Psoas muscle (tissue), 8 donors: ENCODE measurements at places on chromosomes 7 and 10. TPM values are rescaled to one million over a fixed set of nuclear protein-coding genes. Genes with fewer than 3 reads are reported as not detected.
A peak's percentile ranks its signal among the peaks of the same experiment; 100 is the strongest.

Gene PLAC9
- 9.5 TPM for polyA plus RNA-seq

Gene PKD2L1
- polyA plus RNA-seq: not detected

Gene SMNDC1
- polyA plus RNA-seq: 21.9 TPM

Gene ANXA8L1
- not detected for polyA plus RNA-seq

Gene SPRN
- polyA plus RNA-seq: 0.22 TPM

Gene LYZL1
- polyA plus RNA-seq: not detected

Gene WEE2
- not detected for polyA plus RNA-seq

Gene GIMAP8
- 4.4 TPM for polyA plus RNA-seq

Gene ANXA8
- polyA plus RNA-seq: 0.03 TPM

Gene RPEL1
- not detected for polyA plus RNA-seq

- DNase-seq: peak; percentile 32
Measured at GRCh38 chr7:74025730-74026129, 2.2 kb upstream of the ELN start.

- peak; percentile 66 for DNase-seq
Measured at GRCh38 chr10:11035301-11035991, 17.8 kb downstream of the CELF2 start.

GRCh38 chr10:35185260-35186034 is 58.8 kb downstream of the CREM start:
- no peak for DNase-seq

- DNase-seq: no peak
Measured at GRCh38 chr10:31090894-31091607, 59.4 kb upstream of the ZNF438 start.

- no peak for DNase-seq
Measured at GRCh38 chr7:17342756-17343155, 44.3 kb downstream of the AHR start.

DNA sequence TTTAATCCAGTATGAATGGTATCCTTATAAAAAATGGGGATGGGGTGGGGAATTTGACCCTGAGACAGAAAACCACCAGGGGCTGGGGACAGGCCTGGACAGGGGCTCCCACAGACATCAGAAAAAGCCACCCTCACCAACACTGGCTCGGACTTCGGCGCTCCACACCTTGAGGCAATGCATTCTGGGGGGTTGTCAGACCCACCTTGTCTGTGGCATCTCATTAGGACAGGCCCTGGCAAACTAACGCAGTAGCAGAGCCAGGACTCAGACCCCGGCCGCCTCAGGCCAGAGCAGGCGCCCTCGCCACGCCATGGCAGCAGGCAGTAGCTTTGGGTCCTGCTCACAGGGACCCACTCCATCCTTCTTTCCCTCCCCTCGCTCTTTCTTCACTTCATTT is 160.1 kb downstream of the CCDC3 start:
- DNase-seq: no peak

GRCh38 chr7:83413831-83414230 is 235.1 kb downstream of the SEMA3E start:
- DNase-seq: no peak

DNA sequence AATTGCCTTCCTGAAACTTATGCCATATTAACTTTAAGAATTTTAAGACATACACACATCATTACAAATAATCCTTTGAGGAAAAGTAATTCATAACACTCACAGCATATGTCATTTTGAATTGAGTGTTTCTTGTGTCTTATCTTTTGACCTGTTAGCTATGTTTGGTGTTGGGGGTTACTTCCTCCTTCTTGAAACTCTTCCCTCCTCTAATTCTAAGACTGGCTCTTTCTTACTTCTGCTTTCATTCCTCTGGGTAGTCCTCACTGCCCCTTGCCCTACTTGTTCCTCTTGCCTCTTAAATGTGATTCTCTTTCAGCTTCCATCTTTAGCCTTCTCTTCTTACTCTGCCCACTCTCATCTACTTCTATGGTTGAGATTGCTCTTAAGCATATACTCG is 28.3 kb upstream of the PIP4K2A start:
- no peak for DNase-seq

- no peak for DNase-seq
Measured at GRCh38 chr10:104122225-104123107, 495 bp downstream of the SFR1 start.

DNA sequence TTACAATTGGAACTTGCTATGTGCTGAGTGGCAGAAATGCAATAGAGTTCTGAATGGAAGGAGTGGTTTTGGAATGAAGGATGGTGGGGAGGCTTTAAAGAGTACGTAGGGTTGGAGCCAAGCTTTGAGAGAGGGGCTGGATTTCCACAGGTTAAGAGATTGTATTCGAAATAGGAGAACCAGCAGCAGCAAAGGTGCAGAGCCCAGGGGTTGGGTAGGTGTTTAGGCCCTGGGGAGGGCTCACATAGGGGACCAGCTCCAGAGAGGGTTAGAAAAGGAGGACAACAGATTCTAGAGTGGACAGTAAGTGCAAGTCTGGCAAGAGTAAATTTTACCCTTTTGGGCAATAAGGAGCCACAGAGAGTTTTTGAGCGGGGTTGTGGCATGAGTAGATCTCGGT is 297.2 kb downstream of the RPS24 start:
- DNase-seq: no peak

- no peak for DNase-seq
Measured at GRCh38 chr7:34452363-34452762, 205.7 kb upstream of the NPSR1 start.

DNA sequence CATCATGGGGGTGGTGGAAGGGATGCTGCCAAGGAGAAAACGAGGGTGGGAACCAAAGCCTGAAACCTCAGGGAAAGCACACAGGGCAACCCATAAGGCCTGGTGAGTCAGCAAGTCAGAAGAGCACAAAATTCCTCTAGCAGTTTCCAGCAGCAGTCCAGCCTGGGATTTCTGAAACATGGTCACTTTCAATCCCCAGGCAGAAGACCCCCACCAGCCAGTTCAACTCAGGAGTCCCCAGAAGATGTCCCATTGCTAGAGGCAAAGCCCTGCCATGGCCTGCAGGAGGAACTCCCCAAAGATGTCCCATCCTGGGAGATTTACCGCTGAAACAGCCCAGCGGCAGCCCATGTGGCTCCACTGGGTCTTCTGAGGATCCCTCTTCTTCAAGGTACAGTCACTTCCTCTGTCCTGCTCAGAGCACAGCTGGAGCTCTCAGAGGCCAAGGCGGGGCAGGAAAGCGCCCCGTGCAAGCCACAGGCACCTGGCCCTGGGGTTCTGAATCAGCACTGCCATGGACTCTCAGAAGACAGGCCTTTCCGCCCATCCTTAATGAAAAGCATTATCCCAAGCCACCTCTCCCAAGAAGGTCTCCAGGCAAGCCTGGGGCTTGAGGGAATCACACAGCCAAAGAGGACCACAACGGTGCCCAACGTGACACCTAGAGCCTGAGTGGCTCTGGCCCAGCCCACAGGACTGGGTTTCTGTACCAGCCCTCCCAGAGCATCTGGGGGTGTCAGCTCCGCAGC is 196.9 kb downstream of the GRID1 start:
- DNase-seq: no peak

- DNase-seq: no peak
Measured at GRCh38 chr7:17126413-17127268, 171.8 kb upstream of the AHR start.

DNA sequence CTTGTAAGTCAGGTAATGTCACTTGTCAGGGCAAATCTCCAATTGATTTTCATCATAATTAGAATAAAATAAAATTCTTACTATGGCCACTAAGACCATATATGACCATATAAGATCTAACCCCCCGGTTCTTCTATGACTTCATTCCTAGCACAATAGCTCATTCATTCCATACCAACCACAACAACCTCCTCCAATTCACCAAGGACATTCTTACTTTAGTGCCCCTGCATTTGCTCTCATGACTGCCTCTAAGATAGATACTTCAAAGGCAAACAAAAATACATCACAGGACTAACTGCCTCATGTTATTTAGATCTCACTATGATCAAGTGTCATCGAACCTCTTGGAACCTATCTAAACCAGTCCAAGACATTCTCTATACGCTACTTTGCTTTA is 90.8 kb downstream of the SNX13 start:
- no peak for DNase-seq

DNA sequence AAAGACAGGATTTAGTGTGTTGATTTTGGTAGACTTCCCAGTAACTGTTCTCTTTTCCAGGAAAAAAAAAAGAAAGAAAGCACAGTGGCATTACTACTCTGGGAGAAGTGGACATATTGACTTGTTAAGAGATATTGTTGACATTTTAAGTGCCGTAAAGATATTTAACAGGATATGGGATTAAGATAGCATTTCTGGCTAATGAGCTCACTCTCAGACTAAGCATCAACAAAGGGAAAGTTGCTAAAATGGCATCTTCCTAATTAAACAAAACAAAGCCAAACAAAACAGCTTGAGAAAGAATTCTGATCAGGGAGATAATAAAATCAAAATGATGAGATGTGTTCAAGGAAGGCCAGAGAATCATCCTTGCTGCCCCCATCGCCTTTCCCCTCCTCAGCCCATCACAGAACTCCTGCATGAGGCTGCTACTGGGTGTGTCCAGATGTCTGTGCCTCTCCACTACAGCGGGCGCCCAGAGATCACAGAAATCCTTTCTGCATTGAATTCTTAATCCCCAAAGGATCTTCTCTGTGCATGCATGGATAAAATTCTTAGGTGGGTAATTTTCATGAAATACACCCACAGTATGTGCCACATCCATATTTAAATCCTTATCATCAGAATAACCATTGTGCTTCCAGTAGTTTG is 270.5 kb downstream of the POU6F2 start:
- no peak for DNase-seq

- DNase-seq: peak; percentile 46
Measured at GRCh38 chr7:44615149-44615611, 8.8 kb downstream of the OGDH start.

DNA sequence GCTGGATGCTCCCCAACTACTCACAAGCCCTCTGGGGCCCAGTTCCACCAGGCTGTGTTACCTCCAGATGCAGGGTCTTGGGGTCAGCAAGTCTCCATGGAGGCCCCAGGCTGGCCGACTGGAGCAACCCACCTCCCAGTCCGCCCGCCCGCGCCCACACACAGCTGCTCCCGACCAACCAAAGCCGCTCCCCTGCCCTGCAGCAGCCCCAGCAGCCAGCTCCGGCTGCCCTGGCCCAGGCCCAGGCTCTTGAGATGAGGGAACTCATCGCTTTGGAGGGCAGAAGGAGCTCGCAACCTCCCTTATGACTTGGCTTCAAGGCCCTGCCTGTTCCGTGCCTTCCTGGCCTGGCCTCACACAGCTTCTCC is 47.2 kb downstream of the LRRC20 start:
- DNase-seq: no peak
